ENCODE measurements at places on chromosomes 11 and 22.

DNA sequence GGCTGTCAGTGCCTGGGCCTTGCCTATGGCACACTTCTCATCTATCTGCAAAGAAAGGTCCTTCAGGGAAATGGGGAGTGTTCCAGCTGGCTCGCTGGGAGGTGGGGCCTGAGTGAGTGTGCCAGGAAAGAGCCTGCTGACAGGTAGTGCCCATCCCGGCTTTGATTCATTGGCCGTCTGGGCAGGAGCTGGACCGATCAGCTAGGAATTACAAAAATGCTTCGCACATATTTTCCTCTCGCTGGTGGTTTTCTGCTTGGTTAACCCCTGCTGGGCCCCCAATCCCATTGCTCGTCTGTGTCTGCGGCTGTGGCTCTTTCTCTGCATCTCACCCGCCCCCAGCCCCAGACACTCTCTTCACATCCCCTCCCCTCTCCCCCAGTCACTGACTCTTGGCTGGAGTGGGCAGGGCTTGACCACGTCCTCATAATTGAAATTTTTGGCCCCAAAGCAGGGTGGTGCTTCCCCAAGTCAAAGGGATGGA, 10.8 kb downstream of the LIF start:
- no peak for DNase-seq

DNA sequence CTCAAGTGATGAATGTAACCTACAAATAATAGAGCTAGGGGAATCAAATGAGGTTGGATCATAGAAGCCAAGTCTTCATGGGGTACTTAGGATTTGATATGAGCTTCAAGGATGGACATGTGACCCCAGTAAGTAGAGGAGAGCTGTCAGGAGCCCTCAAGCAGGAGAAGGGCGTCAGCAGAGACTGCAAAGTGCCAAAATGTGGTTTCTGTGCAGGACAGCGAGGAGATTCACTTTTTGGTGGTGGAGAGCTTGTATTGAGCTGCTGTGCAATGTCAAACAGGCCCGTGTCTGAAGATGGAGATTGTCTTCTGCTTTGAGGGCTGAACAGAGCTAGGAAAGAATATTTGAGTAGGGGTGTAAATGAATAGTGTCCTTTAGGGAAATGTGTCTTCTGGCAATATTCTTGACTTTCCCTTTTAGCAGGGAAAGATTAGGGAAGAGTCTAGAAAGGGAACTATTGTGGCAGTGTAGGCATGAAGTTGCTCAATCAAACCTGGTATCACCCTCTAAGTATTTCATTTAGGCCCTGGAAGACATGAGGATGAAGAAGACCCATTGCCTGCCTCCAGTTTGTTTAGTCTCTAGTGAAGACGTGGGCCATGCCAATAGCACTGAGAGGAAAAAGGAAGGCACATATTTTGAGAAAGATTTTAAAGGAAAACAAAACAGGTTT, 31.2 kb upstream of the SORL1-AS1 start:
- DNase-seq: no peak

DNA sequence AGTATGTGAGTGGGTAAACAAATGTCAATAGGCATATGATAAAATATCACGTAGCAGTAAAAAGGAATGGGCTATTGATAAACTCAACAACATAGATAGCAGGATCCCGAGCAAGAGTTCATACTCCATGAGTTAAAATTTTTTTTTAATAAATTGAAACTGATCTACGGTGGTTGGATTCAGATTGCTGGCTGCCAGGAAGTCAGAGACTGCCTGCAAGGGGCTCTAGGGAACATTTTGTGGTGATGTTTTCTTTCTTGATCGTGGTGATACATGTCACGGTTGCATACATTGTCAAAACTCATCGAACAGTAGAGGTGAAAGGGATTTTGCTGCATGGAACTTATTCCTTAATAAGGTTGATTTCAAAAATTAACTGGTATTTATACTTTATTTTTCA, 62.6 kb upstream of the WNT7B start:
- DNase-seq: no peak

GRCh38 chr11:15627560-15627959, 512.8 kb downstream of the INSC start:
- DNase-seq: no peak

DNA sequence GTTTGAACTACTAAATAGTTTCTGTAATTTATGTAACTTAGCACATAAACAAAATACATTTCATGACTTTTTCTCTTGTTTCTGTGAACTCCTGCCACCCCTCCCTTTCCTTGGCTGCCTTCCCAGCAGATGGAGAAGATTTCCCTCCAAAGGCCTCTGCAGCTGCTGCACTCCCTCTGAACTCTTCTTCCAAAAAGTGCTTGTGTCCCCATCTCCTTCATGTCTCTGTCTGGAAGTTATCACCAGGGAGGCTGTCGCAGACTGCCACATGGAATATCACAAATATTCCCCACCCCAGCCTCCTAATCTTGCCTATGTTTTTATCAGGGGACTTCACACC, 1068.3 kb downstream of the OPCML start:
- DNase-seq: no peak

- DNase-seq: peak; percentile 36
These were observed 43.3 kb downstream of the MYEOV start for GRCh38 chr11:69337211-69337721.

Measured in CD4-positive, alpha-beta T cell treated with Interleukin-4 for 4 hours (primary cell).